ENCODE measurements at places on chromosomes 6 and 20.

- no peak for DNase-seq
These were observed 14.2 kb downstream of the ANKRD66 start for GRCh38 chr6:46760925-46761324.

DNA sequence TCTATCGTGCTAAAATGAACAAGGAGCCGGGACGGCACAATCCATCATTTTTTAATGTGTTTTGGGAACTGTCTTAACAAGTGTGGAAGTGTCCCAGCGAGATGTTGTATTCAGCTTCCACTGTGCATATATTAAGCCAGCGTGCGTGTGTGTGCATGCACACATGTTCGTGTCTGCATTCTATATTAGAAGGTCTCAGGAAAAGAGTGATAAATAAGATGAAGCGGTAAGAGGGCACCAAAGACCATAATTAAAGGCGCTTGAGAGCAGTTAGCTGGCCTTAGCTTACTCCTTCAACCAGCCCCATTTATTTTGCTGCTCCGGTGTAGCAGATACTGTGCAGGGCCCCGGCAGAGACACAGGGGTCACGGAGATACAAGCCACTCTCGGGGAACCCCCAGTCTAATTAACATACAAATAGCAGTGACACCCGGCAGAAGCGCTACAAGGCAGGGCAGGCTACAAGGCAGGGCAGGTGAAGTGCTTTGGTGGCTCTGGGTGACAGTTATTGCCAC is 206.5 kb upstream of the RREB1 start:
- DNase-seq, result no peak

DNA sequence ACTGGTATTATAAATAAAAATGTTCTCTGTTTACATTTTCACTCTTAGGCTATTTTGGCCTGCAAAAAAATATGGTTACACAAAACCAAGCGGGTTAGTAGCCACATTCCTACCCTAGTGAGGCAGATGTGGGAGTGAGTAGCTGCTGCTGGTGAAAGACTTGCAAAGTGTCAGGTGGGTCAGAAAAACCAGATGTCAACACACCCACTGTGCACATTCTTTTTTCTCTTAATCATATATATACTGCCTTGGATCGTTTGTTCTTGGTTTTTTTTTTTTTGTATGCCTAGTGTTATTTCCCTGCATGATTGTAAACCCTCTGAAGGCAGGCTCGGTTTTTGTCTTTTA is 68.0 kb upstream of the TFB1M start:
- no peak for DNase-seq

DNA sequence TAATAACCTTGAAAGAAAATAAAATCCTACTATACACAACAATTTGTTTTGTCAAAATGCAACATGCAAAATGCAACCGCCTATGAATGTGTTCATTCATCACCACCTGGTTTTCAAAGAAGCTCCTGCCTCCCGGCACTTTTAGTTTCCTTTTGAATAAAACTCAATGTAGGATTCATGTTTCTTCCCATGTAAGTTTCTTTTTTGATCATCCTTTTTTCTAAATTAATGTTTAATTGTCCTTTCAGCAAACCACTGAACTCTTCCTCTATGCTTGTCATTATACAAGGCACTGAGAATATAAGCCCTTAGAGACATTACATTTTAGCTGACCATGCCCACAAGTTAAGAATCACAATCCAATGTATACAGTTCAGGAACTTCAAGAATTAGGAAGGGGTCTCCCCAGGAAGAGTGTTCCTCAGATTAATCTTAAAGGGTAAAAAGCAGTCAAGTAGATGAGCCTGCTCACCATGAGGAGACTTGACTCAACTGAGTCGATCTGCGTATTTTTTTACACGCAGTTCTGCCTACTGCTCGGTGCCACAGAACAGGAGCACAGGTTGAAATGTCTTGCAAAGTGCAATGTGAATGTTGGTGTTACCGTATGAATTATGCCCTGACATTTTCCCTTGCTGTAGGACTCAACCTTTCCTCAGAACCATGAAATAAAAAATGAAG is 7.2 kb upstream of the THEMIS start:
- no peak for DNase-seq

GRCh38 chr6:35469751-35470662 is 1.8 kb downstream of the RPL10A start:
- DNase-seq, result no peak

- no peak for DNase-seq
These were observed 53.7 kb downstream of the PLCB4 start for GRCh38 chr20:9122571-9122970.

DNA sequence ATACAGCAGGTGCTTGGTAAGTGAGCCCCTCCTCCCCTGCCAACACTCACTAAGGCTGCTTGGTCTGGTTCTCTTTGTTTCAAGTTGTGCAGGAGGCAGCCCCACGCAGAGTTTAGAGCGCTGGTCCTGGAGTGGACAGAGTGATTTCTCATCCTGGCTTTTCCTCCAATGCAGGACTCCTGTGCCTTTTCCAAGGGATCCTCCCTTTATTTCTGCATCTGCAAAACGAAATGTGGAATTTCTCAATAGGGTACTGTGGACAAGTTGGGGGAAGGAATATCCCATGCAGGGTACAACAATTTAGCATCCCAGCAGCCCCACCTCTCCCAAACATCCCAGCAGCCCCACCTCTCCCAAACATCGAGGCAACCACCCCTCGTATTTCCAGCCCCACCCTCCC is 30.6 kb upstream of the CCDC167 start:
- DNase-seq, result no peak

DNA sequence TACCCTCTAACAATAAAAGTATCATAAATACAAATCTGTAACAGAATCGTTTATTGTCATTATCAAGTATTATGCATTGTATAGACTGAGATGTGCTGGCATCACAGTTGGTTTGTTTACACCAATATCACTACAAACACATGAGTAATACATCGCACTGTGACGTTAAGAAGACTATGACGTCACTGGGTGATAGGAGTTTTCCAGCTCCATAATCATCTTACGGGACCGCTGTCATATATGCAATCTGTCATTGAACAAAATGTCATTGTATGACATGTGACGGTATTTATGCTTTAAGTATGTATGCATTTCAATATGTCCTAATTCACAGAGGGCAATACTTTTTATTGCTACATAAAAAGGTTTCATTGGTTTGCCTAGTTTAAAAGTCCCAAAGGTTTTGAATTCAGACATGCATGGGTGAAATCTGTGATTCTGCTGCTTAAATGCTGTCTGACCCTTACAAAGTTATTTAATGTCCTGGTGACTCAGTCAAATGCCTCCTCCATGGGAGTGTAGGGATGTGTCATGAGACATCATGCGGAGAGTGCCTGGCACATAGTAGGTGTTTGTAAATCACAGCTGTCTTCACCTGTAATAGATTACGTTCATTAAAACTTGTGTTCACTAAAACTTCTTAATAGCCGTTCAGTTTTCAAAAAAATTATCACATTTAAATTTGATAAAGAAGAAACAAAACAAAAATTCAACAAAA is 160.7 kb upstream of the PDE10A start:
- no peak for DNase-seq

GRCh38 chr6:139265512-139266190 is 26.1 kb downstream of the TXLNB start:
- no peak for DNase-seq

- no peak for DNase-seq
These were observed 270.6 kb upstream of the MARCKS start for GRCh38 chr6:113586413-113587077.

DNA sequence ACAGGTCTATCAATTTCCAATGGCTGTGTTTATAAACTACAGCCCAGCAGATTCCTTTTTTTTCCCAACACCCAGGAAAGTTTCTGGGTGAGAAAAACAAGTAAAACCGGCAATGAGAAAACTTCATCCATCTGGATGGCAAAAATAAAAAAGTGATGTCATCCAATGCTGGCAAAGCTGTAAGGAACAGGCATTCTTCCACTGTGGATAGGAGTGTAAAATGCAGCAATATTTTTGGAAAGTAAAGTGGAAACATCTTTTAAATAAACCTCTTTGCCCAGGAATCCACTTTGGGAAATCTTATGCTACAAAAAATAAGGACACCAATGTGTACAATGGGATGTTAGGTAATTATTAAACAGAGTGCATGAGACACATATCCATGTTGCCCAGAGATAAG is 102.1 kb upstream of the NT5E start:
- DNase-seq, result no peak

DNA sequence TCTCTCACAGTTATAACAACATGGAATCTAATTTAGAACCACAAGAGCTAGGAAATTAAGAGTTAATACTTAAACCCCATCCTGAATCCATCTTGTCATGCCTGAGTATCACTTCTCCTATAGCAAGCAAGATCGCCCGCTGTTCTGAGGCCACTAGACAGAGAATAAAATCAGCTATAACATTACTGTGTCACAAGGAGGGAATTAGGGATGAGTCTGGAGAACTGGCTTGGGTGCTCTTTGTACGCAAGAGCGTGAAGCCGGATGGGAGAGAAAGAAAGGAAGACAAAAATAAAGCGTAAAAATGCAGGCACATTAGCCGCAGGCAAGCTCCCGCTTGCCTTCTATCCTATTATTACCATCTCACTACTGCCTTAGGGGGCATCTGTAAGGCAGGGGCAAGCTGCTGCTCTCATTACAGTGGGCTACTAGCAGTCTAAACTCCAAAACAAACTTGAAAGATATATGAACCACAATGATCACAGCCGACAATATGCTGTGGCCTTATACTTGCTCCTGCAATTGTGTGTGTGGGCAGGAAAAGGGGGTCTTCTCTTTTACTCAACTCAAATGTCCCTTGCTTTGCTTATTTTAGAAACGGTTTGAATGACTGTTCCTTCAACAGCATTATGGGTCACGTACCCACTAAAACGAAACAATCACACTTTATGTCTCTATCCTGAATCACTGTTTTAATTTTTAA is 81.9 kb downstream of the GJA10 start:
- no peak for DNase-seq

DNA sequence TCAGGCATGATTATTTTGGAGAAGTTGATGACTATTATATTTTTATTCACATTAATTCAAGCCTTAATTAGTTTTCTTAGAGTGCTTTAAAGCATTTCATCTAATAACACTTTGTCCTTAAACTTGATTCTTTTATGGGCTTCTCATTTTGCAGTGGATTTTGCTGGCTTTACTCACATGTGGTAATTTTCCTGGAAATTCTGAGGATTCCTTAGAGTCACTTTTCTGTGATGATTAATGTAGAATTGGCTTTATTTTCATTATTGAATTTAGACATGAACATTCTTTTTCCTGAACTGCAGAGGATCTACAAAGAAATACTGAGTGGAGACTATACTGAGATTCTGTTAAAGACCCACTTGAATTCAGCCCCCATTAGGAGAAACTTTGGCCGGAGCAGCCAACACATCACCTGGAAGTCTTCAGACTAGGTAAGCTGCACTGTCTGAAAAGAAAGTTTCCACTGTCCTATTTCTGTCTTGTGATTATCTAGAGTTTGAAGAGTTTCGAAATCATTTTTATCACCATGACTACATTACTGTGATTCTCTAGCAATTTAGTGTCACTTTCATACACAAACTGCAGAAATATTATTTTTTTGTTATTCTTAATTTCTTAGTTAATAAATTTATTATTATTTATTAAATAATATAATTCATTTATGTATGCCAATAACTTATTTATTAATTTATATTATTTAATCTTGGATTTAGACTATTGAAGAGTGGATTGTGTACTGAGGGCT is 1.9 kb downstream of the RFPL4B start:
- no peak for DNase-seq

DNA sequence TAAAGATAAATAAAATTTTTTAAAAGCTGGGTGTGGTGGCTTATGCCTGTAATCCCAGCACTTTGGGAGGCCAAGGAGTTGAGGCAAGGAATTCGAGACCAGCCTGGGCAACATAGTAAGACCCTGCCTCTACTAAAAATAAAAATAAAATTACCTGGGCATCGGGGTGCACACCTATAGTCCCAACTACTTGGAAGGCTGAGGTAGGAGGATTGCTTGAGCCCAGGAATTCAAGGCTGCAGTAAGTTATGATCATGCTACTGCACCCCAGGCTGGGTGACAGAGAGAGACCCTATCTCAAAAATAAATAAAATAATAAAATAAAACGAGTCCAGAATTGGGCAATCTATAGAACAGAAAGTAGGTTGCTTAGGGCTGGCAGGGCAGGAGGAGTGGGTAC is 228.7 kb downstream of the BCAS1 start:
- DNase-seq, result no peak

DNA sequence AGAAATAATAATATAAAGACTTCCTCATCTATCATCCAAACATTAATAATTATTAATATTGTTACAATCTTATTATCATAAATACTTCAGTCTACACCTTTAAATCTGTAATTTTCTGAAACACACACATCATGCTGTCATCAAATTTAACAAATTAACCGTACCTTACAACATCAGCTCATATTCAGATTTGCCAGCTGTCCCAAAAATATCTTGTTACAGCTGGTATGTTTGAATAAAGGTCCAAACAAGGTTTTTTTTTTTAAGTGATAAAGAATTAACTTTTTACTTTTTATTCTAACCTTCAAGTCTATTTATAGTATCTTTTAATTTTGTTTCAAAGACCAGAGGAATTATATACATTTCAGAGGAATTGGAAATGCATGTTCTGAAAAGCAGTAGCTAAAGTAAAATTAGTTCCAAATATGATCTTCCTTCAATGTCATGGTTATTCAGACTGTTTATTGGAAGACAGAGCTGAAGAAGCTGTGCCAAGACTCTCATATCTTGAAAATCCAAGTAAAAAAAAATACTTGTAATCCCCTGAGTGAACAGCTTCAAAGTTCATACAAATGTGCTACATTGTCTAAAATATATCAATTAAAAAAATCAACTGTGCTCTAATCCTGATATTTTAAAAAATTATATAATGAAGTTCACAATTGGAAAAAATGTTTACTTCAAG is 161.7 kb upstream of the BMP5 start:
- no peak for DNase-seq
